Activated CD8-positive, alpha-beta T cell treated with anti-CD3 and anti-CD28 coated beads for 36 hours (primary cell): ENCODE measurements at places on chromosomes 11 and 22.
A peak's percentile ranks its signal among the peaks of the same experiment; 100 is the strongest.

- DNase-seq: no peak
These were observed 146.5 kb downstream of the OPCML start for GRCh38 chr11:133385781-133386180.

GRCh38 chr11:123408619-123409455 lies 21.2 kb upstream of the GRAMD1B start:
- DNase-seq: no peak

DNA sequence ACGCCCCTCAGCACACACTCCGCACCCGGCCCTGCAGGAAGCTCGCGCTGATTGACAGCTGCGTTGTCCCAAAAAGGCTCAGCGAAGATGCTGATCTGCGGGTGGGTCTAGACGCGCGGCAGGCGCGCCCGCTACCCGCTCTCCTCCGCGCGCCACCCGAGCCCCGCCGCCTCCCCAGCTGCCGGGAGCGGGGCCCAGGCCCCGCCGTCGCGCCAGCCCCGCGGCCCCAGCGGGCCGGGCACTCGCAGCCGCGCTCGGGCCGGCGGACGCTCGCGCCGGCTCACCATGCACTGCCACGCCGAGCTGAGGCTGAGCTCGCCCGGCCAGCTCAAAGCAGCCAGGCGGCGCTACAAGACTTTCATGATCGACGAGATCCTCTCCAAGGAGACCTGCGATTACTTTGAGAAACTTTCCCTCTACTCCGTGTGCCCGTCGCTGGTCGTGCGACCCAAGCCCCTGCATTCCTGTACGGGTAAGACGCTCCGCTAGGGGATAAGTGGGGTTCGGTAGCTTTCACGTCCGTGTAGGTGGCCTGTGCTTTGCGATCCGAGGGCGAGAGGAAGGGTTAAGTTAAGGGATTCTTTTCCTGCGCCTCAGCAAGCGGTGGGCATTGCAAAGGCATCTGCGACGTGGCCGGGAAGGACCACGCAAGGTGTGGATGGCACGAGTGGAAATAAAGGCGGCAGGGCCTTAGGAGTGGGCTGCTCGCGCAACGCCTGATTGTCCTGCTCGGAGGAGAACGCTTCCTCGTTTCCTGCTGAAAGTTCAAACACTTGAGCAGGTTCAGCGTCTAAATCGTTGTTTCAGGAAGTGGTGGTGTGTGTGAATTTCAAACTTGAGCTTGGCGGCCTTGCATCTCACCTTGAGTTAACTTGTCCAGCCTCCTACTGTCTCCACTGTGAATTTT lies at the start of gene BARX2:
TSS of gene BARX2 (plus strand) at position 98 of the 907 bp plus-strand sequence. CDS start at position 286, 188 bp downstream.
- DNase-seq: peak; percentile 53

DNA sequence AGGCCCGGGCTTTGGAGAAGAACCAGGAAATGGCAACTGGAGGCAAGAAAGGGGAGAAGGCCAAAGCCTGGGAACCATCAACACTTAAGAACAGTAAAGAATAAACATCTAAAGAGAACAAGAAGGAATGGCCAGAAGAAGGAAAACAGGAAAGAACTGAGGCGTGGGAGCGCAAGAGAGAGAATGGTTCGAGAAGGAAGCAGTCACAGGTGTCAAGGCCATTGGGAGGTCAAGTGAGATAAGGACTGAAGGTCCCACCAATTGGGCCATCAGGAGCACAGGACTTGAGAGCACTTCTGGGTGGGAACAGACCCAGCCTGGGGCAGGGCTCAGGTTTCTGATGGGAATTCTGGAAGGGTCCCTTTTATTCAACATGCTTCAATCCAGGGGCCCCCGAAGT lies 697 bp upstream of the SCGB1A1 start:
- DNase-seq: no peak

GRCh38 chr22:48534395-48534958 lies 1293.2 kb downstream of the BRD1 start:
- DNase-seq: no peak

DNA sequence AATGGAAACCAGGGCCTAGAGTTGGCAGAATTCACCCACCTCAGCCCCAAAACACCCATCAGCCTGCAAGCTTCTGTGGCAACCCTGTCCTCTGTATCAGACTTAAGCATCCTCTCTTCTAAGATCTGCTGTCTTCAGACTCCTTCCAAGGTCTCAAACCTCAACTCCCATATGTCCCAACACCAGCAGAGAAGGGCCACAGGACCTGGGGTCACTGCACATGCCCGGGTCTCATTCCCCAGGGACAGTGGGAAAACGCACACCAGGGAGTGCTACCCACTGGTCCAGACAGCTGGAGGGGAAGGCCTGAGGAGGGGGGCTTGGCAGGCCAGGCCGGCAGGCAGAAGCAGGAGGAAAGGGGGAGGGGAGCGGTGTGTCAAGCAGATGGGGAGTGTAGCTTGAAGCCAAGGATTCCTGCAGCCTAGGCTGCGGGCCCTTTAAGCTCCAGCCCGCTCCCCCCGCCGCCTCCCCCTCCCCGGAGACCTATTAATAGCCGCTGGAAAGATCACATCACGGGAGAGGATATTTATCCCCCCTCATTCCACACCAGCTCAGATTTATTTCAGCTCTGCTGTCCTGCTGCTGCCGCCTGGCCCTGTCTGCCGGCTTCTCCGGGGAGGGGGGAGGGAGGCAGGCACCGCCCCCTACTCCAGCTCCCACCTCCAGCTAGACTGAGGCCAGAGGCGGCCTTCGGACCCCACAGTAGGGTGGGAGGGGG lies 16.7 kb downstream of the BCL9L start:
- DNase-seq: no peak

GRCh38 chr11:118211006-118211405 lies 13.8 kb downstream of the JAML start:
- DNase-seq: no peak

DNA sequence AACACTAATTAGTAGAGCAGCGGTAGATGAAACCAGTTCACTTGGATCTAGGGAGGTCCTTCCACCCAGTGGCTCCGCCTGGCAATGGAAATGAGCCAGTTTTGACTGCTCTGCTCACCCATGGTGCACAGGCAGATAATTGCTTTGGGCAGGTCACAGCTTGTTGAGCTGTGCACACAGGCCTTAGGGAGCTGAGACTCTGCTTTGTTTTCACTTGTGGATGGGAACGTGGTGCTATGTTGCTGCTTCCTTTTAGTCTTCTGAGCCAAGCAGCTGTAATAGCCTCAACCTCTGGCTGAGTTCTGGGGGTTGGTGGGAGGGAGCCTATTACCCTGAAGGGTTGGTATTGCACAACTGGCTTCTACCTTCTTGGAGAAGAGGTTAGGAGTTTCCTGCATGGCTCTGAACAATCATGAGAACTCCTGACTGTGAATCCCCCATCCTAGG lies 262.3 kb upstream of the MTNR1B start:
- DNase-seq: no peak

- DNase-seq: no peak
These were observed 27.9 kb downstream of the ADAMTS15 start for GRCh38 chr11:130476200-130476921.

GRCh38 chr22:30324014-30324730 lies 2.6 kb downstream of the TBC1D10A start:
- DNase-seq: peak; percentile 79

DNA sequence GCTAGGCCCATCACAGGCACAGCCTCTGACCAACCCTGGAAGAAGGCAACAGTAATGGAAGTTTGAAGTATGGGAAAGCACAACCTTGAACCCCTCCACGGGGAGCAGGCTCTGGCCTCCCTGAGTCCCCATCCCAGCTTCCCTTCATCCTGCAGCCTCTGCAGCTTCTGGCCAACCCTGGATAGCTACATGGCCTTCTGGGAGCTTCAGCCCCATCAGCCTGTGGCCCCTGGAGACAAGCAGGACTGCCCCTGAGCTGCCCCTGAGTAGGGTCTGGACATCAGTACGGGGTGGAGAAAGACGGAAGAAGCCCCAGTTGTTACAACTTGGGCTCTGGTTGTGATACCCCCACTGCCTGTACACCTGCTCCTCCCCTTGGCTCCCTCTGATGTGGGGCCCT lies 113.8 kb upstream of the CD82 start:
- no peak for DNase-seq

DNA sequence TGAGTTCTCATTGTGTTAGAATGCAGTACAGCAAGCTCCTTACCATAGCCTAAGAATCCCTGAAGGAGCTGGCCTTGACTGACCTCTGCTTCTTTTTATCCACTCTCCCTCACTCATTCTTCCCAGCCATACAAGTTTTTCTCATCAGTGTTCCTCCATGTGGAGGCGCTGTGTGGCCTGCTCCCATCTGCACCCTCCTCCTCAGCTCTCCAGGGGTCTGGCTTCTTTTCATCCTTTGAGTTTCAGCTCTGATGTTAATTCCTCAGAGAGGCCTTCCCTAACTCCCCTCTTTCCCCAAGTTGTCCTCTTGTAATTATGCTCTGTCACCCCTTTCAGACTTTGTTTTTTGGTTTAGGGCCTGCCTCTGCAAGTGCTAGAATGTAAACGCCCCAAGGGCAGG lies 144.8 kb downstream of the WNT7B start:
- DNase-seq: no peak

DNA sequence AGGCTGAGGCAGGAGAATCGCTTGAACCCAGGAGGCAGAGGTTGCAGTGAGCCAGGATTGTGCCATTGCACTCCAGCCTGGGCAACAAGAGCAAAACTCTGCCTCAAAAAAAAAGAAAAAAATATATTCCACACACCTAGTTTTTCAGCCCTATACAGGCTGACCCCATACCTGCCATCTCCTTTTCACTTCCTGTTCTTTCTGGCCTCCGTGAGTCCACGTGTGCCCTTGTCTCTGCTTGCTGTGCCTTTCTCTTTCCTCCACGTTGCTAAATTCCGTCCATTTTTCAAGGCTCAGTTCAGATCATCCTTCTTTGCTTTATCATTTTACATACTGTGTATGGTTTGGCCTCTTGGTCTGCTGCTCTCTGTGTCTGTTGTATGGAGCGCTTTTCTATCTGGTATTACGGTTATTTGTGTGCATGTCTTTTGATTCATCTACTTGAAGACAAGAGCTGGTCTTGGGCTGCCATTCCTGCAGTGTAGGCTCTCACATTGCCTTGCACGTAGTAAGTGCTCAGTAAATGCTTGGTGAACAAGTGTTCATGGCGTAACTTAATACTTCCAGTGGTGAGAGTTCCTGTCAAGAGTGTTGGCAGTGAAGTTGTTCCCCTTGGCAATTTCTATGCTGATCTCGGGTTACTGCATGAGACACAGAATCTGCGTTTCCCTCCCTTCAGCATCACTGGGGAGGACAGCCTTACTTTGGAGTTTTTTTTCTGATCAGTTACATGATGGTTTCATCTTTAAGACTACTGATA lies 57.5 kb downstream of the PTPRJ start:
- DNase-seq: no peak

GRCh38 chr11:44775366-44775984 lies 48.7 kb downstream of the TSPAN18 start:
- DNase-seq: peak; percentile 74

GRCh38 chr22:50225200-50225969 lies 19.4 kb downstream of the TUBGCP6 start:
- no peak for DNase-seq

- peak; percentile 56 for DNase-seq
These were observed 15.6 kb downstream of the MOV10L1 start for GRCh38 chr22:50105208-50106100.

DNA sequence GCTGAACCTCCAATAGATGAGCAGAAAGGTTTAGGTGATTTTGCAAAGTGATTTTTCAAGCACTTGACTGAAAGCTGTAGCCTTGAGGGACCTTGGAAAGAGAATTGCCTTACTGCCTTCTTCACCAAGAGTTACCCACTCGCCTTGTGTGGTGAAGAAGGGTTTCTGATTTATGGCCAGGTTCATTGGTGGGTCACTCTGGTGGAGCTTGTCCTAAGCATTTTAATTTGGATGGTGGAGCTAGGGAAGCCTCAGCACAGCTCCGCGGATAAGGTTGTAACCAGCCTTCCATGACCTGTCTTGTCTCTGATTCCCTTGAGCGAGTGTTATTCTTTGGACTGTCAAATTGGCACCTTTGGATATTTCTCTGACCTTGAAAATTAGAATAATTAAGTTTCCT lies 226.4 kb downstream of the FAT3 start:
- no peak for DNase-seq

- no peak for DNase-seq
These were observed 8.3 kb downstream of the RELT start for GRCh38 chr11:73384531-73384871.

DNA sequence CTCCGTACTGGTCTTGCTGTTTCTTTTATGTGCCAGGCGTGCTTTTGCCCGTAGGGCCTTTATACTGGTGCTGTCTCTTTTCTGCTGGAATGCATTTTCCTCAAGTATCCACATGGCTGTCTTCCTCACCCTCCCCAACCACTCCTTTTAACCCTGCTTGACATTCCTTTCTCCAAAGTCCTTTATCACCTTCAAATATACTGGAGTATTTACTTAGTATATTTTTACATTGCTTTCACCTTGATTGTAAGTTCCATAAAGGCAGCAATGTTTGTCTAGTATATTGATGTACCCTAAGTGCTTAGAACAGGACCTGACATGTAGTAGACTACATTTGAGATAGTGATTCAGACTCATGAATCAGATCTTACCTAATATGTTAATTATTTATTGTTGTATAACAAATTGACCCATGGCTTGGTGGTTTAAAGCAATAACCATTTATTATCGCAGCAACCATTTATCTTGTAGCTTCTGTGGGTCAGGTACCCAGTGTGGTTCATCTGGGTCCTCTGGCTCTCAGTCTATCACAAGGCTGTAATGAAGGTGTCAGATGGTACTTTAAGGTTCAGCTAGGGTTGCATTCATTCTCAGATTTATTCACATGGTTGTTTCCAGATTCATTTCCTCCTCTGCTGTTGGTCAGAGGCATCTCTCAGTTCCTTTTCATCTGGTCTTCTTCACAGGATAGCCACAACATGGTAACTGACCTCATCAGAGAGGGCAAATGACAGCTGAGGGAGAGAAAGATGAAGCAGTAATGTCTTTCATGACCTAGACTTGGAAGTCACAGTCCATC lies 34.2 kb downstream of the DDX10 start:
- DNase-seq: no peak

GRCh38 chr11:102920118-102920684 lies 35.3 kb downstream of the MMP13 start:
- peak; percentile 3 for DNase-seq

- no peak for DNase-seq
These were observed 21.2 kb upstream of the TP53AIP1 start for GRCh38 chr11:128963744-128964325.

DNA sequence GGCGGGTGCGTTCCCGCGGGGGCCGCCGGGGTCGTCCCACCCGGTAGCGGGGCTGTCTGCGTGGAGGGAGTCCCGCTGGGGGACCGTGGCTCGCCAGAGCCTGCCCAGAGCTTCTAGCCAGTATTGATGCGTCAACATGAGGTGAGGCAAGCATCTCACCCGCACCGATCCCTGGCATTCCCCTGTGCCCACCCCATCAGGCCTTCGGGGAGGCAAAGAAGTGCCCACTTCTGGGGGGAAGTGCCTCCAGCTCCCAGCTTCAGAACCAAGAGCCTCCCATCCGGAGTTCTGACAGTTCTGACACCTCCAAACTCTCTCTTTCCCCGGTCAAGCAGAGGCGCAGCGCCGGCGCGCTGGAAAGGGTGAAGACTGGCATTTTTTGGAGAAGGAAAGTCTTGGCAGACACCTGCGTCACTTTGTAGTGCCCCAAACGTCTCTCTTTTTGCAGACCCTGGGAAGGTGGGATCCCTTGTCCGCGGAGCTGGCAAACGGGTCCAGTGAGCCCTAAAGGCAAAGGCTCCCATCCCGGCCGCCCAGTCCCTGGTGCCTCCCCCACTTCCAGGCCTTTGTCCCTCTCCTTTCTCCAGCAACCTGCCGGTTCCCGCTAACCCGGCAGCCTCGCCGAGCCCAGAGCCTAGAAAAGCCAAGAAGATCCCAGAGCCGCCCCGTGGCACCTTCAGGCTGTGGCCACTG lies 3.2 kb upstream of the PAX6 start:
- DNase-seq: no peak

GRCh38 chr11:110032259-110032658 lies 60.9 kb upstream of the ZC3H12C start:
- no peak for DNase-seq
